ENCODE measurements at places on chromosomes 11 and 22.

DNA sequence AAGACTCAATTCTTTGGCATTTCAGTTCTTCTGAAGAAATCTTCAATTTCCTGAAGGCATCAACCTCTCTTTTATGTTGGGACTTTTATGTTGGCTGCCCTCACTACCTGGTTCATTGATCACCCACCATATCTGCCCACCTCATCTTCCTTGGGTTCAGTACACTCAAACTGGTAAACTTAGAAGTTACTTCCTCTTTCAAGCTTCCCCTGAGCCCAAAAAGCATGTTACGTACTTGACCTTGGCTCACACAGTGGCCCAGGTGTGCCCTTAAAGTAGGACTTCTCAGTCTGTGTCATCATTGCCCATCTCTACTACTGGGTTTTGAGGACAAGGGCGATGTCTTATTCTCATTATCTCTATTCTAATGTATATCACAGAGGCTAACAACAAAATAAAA is 86.1 kb downstream of the GRIA4 start:
- no peak for DNase-seq

DNA sequence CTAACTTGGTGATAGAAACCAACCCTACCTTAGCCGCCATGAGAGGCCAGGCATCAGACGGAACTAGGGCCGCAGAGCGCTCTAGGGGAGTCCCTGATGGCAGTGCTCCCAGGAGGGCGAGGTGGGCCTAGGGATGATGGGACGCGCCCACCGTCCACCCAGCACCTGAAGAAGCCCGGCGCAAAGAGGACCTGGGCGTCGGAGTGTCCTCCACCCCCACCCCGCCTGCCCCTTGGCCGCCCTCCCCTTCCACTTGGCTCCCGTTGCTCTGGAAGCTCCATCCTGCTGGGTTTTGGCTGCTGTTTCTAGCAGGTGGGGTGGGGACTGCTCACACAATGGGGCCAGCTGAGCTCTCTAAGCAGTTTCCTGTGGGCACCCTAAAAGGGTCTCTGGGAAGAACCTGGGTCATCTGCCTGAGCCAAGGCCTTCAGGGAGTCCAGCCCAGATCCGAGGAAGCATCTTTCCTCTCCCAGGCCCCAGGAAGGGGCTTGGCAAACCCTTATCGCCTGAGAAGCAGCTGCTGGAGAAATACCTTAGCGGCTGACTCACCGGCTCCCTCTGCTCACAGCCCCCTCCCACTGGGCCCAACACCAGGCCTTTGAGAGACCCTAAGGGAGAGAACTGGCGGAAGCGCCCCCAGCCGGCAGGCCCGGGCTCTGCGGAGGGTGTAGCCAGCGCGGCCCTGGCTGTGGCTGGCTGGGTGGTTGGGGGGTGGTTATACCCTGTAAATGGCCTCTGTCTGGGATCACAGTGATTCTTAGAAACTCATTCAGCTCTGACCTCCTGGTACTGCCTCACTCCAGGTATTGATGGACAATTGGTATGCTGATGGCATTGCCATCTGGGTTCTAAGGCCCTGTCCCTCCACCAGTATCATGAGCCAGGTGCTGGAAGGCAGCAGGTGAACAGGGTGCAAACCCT is 19.3 kb downstream of the CREB3L1 start:
- no peak for DNase-seq

GRCh38 chr22:27480487-27480886 is 321.1 kb downstream of the MN1 start:
- no peak for DNase-seq

- no peak for DNase-seq
Measured at GRCh38 chr11:119806064-119806915, 77.3 kb upstream of the NECTIN1 start.

GRCh38 chr11:45803971-45804760 is 783 bp upstream of the SLC35C1 start:
- peak; percentile 77 for DNase-seq

- DNase-seq: no peak
Measured at GRCh38 chr11:57463671-57464538, 3.6 kb downstream of the RTN4RL2 start.
